ENCODE measurements at places on chromosomes 4 and X.

DNA sequence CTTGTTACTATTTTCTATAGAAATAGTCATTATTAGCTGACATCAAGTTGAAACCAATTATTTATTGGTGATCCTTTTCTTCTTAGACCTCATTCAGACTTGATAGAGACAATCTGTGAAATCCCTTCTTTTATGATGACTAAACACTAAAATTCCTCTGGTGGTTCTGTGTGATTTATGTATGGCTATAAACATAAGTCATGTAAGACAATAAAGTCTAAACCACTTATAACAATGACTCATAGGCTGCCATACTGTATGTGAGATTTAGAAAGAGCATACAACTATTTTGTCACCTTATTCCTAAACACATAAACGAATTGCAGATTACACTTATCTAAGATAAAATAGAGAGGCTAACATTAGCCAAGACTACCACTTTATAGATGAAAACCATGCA lies 101.1 kb upstream of the PRR32 start:
- no peak for DNase-seq

DNA sequence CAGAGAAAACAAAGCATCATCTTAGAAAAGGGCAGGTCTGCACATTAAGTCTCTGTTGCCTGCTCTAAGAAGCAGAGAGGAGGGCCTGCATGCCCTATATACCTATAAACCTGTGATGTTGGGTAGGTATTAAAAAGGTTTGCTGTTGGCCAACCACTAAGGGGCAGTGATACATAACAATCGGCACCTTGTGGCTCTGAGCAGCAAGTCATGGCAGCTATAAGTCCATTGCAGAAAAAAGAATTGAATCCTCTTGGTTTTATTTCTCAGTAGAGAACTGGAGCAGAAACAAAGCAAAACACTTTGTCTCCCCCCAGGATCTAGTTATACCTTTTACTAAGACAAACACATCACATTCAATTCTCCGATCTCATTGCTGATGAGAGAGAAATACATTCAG lies 1364.4 kb downstream of the STIM2 start:
- no peak for DNase-seq

- no peak for DNase-seq
Observed at GRCh38 chr4:173546776-173547175, 16.7 kb upstream of the HAND2 start.

- no peak for DNase-seq
Observed at GRCh38 chrX:32455704-32456103, 755.6 kb downstream of the DMD start.

GRCh38 chr4:75555294-75556164 lies at the start of gene ODAPH:
Gene ODAPH, plus strand, starts transcription at chr4:75556066. Its CDS starts 17 bp downstream, at chr4:75556083.
- DNase-seq, result no peak

DNA sequence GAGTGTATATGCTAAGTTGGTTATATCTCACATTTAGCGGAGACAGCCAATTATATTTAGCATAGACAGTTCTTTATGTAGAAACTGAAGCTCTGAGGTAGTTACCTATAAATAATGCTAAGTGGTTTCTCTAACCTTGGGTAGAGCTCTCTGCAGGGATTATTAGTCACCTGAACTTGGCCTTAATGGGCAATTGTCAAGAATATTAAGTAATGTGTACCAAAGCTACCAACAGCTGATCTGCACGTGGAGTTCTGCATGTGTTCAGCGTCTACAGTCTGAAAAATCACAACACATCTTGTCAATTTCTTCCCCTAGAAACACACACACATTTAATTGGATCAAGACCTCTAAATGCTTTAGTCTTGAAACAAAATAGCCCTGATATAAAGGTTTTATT lies 740.6 kb upstream of the FAM241A start:
- DNase-seq, result no peak

DNA sequence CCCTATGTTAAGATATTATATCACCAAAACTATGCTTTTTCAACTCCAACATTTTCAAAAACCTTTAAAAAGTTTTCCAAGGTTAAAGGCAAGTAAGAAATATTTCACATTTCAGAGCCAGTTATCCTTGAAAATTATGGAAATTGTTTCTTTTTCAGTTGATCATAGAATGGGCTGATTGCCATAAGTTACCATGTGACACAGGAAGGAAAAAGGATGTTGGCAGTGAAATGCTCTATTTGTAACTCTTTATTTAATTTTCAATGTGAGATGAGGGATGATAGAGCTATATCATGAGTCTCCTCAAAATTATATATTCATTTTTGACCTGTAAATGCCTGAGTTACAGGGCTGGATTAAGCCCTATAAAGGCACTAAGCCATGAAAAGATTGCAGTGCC lies 93.0 kb upstream of the PLS3 start:
- no peak for DNase-seq

GRCh38 chr4:74456056-74456744 lies 11.3 kb downstream of the AREG start:
- DNase-seq, result no peak

DNA sequence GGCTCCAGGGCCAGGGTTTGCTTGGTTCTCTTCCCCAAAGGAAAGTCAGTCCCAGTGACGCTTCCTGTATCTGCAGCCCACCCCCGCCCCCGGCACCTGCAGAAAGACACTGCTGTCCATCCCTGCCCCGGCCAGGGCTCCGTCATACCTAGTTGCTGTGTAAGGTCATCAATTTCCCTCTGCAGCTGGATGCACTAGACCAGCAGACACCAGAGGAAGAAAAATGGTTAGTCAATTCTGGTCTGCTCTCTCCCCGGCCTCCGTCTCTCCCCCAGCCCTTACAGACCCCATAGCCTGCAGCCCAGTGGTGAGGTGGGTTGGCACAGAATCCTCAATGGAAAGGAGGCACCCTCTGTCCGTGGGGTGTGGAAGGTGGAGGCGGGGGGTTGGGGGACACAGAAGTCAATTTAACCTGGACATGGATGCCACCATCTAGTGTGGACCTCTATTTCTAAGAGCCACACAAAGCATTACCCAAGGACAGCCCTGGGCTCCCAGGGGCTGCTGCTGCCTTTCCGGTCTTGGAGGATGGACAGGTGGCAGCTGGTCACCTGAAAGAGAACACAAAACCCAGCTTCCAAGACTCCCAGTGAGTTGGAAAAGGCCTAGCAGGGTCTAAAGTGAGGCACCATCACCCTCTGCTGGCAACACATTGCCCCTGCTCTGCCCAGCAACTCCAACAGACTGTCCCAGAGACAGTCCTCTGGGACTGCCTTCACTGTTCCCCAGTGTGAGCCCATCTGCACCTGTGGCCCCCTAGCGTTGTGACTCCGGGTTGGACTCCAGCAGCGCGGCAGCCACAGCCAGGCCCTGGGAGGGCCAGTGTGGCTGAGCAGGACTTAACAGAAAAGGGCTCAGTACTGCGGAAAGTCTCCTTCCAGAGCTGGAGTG lies 40.2 kb upstream of the NHSL2 start:
- DNase-seq, result no peak

GRCh38 chrX:151680805-151681204 lies 14.5 kb upstream of the PRRG3 start:
- DNase-seq, result peak; percentile 40

DNA sequence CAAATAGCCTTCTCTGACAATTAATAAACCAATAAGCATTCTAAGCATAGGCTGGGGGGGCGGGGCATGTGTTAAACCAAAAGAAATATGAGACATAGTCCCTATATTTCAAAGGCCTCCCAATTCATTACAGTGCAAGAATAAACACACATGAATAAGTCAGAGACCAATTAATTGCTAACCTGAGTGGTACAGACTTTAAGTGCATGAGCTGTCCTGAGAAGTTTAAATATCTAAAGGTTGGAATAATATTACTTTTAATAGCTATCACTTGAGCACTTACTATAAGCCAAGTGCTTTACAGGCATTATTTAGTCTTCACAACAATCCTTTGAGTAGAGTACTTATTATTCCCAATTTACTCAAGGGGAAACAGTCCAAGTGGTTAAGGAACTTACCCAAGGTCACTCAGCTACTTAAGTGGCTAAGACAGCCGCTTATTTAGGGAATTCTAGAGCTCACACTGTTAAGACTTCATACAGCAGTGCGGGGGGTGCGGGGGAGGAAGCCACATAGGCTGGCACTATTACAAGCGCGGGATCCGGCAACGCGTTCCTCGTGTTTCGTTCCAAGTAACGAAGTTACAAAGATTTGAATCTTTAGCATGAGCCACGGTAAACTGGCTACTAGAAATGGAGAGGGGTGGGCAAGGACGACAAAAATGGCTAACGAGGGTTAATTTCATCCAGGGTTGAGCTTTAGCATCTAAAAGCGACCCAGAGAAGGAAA lies 1.4 kb downstream of the THOC2 start:
- peak; percentile 9 for DNase-seq

DNA sequence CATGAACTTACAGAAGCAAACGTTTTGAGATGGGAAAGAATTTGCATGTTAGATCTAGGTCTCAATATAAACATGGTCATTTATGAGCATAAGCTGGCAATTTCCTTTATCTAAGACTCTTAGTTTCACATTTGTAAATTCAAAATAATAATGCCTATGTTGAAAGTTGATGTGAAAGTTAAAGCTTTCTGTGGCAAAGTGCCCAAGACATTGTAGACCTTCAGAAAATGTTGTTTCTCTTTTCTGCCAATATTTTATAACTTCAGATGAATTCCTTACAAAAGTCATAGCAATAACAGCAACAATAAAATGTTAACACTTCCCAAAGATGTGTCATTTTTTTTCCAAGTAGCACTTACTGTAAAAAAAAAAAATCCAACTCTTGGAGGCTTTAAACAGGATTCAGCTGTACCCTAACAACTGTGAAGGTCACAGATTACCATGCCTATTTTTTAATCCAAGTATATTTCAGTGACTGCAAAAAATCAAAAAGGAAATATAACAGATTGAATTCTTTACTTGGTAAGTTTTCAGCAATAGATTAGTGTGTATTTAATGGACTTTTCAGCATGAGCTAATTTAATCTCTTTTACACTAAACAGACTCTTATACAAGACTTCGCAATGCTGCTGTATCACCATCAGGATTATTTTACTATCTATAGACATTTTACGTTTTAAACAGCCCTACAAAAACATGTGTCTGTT lies 206.5 kb upstream of the PDE5A start:
- no peak for DNase-seq

DNA sequence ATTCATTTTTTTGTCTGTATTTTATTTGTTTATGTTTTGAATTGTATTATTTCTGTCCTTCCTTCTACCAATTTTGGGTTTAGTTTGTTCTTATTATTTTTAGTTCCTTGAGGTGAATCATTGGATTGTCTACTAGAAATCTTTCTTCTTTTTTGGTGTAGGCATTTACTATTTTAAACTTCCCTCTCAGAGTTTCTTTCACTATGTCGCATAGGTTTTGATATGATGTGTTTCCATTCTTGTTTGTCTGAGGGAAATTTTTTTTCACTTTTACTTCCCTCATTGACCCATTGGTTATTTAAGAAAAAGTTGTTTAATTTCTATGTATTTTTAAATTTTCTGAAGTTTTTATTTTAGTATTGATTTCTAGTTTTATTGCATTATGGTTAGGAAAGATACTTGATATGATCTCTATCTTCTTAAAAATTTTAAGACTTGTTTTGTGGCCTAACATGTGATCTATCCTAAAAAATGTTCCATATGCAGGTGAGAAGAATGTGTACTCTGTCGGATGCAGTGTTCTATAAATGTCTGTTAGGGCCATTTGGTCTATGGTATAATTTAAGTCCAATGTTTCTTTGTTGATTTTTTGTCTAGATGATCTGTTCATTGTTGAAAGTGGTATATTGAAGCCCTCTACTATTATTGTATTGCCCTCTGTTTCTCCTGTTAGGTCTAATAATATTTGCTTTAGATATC lies 68.8 kb downstream of the IL15 start:
- DNase-seq, result no peak

GRCh38 chr4:16457944-16458343 lies 231.7 kb upstream of the TAPT1 start:
- DNase-seq, result no peak

GRCh38 chr4:99013884-99014523 lies 18.5 kb downstream of the METAP1 start:
- DNase-seq, result no peak

GRCh38 chr4:55086578-55086977 lies 38.8 kb downstream of the KDR start:
- DNase-seq, result no peak

GRCh38 chr4:123427951-123428350 lies 31.4 kb downstream of the SPRY1 start:
- no peak for DNase-seq

DNA sequence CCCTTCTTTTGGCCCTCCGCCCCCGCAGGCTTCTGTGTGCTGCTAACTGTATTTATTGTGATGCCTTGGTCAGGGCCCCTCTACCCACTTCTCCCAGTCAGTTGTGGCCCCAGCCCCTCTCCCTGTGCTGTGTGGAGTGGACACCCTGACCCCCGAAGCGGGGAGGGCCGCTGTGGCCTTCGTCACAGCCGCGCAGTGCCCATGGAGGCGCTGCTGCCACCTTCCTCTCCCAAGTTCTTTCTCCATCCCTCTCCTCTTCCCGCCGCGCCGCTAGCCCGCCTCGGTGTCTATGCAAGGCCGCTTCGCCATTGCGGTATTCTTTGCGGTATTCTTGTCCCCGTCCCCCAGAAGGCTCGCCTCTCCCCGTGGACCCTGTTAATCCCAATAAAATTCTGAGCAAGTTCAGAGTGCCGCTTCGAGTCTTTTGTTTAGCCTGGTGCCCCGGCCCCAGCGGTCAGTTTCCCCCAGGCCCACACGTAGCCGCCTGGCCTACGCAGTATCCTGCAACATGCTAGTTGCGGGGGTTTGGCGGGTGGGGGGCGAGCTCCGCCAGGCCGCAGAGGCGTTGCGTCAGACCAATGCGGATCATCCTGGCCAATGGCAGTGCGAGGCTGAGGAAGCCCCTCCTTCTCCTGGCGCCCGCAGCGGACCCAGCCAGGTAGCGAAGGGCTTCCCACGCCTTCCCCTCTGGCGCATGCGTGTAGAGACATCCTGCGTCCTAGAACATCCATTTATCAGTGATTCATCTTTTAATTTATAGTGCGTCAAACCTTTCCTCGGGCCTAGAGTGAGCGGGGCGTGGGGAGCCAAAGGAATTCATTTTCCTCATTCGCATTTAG lies 5.6 kb upstream of the KANTR start:
- DNase-seq, result peak; percentile 21

GRCh38 chrX:750812-751211 lies 120.2 kb downstream of the SHOX start:
- DNase-seq, result no peak

- DNase-seq, result no peak
Observed at GRCh38 chrX:11678158-11678557, 12.4 kb upstream of the ARHGAP6 start.

DNA sequence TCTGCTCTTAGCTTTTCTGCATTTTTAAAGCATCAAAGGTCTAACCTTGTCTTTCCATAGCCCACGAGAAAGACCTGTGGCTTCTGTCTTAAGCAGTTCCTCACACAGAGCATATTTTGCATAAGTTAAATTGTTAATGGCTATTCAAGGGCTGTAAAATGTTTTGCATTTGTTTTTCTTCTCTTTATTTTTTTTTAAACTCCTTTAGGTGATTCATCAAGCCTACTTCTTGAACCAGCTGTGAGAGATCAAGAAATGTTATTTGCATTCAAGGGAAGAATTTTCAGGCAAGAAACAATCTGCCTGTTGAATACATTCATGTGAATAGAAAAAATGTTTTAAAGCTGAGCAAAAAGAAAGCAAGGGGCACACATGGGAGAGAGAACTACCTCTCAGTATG lies 423.8 kb upstream of the FRG1 start:
- DNase-seq, result no peak

All from hematopoietic multipotent progenitor cell treated with erythropoietin and hydrocortisone succinate and interleukin-3 and kit ligand, for 17 days (in vitro differentiated cells).